COLO829 (cell line): ENCODE measurements at places on chromosomes 4 and X.

- DNase-seq = no peak
Observed at GRCh38 chrX:100662796-100663195, 18.8 kb downstream of the SRPX2 start.

- DNase-seq = peak; percentile 20
Observed at GRCh38 chr4:175470131-175470530, 341.9 kb downstream of the GPM6A start.

DNA sequence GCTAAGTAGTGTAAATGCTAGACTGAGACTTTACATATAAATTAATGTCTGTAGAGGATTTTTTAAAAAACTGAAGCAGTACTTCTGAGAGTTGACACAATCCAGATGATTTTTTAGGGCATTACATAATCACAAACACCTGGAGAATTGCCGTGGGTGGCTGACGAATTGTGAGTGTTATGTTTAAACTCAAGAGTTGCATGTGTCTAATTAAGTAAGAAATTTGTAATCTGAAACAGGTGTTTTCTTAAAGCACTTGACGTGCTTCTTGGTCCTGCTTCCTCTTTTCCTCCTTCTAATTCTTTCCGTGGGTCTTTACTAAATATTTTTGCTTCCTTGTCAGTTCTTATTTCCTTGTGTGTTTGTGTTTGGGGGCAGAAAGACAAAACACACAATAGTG lies 27.8 kb downstream of the PIR start:
- no peak for DNase-seq

DNA sequence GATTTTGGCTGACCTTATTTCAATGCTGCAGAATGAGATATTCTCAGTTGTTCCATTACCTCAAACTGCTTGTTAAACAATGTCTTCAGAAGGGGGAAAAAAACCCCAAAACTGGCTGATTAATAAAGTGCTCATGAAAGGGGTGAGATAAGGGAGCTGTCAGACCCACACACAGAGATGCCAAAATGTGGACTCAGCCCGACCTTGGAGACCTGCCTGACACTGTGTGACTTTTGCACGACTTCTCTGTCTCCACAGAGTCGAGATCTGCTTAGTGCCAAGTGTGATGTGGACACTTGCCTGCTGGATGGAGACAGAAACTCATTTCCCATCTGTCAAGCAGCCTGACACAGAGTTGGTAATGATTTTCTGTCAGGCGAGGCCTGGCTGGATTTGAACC lies 31.5 kb downstream of the REELD1 start:
- no peak for DNase-seq

DNA sequence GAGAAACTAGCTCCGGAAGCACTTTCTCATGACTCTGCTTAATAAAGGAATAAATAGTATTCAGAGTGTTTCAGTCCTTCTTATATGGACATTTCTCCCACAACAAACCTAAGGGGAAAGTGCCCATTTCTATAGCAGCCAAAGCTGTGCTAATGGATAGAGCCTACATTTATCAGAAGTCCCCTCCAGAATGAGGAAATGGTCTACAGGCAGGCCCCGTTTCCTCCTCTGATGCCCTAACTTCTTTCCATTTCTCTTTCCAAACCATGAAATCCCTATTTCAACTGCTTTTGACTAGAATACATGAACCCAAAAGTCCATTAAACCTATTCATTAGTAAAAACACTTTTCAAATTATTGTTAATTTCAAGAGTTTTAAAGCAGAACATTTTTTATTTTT lies 4.5 kb downstream of the ACSL1 start:
- DNase-seq = no peak

- DNase-seq = no peak
Observed at GRCh38 chr4:154065368-154065767, 276.5 kb upstream of the SFRP2 start.

DNA sequence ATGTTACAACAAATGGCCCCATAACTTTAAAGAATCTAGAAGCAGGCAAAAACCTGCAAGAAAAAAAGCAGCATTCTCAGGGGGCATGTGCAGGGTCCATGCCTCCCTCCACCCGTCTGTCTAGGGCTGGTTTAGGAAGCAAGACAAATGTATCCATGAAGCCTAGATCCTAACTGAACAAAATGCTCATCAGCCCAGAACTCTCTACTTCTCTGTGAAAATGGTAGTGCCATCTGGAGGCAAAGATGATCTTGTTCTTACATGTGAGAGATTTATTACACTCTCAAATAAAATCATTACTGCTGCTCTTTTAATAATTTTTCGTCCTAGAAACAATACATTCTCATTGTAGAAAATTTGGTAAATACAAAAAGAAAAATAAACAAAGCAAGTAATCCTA lies 26.7 kb downstream of the NR3C2 start:
- DNase-seq = no peak

DNA sequence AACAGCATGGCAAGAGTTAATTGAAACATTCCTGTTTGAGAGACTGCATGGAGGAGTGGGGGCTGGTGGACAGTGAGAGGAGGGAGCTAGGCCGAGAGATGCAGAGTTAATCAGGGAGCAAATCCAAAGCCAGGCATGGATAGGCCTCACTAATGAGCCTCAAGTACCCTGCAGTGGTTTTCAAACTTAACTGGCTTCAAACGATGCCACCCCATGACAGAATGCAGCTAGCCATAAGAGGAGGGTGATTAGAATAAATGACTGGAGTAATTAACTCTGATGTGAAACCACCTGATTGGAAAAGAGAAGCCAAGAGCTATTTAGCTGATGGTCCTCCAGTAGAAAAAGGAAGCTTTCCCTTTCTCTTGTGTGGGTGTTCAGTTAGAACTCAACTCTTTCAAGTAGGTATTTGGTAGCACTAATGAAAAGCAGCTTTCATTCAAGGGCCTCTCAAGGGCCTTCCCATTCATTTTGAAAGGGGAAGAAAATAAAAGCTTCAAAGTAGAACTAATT lies 215.4 kb upstream of the MAB21L2 start:
- peak; percentile 55 for DNase-seq

DNA sequence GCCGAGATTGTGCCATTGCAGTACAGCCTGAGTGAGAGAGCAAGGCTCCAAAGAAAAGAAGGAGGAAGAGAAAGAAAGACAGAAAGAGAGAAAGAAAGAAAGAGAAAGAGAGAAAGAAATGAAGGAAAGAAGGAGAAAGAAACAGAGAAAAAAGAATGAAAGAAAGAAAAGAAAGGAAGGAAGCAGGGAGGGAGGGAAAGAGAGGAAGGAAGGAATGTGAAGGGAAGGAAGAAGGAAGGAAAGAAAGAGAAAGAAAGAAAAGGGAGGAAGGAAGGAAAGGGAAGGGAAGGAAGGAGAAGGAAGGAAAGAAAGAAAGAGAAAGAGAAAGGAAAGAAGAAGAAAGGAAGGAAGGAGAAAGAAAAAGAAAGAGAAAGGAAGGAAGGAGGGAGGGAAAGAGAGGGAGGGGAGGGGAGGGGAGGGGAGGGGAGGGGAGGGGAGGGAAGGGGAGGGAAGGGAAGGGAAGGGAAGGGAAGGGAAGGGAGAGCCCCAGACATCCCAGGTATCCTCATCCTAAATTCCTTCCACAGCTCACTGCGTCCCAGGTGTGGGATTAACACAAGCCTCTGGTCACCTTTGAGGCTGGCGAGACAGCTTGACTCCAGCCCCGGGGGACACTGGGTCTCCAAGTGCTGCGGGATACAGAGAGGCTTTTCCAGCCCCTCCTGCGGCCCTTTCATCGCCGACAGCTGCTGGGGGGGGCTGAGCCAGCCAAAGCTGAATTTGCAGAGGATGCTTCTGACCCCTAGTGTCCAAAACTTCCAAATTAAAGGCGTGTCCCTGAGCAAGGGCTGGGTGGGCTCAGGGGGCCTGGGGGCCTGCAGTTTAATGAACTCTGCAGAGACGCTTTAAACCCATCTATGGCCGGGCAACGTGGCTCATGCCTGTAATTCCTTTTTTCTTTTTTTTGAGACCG lies 24.2 kb upstream of the CSF2RA start:
- DNase-seq = no peak

GRCh38 chrX:38069991-38070390 lies 63.6 kb downstream of the SYTL5 start:
- no peak for DNase-seq

GRCh38 chr4:154908168-154908567 lies 127.1 kb downstream of the RBM46 start:
- DNase-seq = no peak

DNA sequence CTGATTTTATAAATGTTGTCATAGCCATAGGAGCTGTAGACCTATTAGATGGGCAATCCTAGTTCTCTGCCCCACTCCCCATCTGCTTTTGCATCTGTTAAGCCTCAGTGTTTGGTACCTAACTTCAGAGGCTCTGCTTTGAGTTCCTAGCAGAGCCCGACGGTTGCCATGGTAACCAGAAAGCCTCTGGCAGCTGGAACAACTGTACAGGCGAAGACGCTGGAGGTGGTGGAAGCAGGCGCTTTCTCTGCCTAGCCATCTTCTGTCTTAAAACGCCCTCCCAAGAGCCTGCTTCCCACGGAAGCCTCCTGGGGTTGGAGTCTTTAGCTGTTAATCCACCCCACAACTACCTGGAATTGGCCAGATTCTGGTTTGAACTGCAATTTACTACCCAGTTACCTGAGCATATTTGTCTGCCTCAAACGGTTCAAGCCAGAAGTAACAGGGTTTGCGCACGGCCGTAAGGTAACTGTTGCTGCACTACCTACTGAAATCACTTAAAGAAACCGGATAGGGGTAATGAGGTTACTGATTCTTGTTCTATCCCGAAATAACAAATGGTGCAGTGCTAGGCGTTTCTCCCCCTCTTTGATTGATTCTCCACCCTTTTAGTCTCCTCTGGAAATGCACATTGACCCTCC lies 1.0 kb upstream of the GABRG1 start:
- DNase-seq = no peak

GRCh38 chr4:137370206-137370633 lies 162.1 kb downstream of the PCDH18 start:
- peak; percentile 63 for DNase-seq

GRCh38 chr4:100087743-100088142 lies 102.5 kb downstream of the DDIT4L start:
- no peak for DNase-seq

DNA sequence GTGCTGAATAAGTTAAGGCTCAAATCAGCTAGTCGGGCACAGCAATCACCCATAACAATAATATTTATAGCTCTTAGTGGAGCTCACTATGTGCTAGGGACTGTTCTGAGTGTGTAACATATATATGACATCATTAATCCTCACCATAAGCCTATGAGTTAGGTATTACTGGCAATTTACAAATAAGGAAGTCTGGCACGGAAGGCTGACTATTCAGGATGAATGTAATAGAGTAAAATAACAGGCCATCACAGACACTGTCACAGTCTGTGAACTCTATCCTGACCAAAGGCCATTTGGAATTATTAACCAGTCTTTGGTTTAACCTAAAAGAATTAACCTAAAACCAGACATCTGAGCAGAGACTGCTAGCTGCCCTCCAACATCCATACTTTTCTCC lies 119.3 kb downstream of the C4orf51 start:
- no peak for DNase-seq

GRCh38 chr4:90876296-90876695 lies 749.1 kb downstream of the CCSER1 start:
- DNase-seq = no peak

- no peak for DNase-seq
Observed at GRCh38 chrX:40721489-40722106, 13.7 kb downstream of the MED14 start.

DNA sequence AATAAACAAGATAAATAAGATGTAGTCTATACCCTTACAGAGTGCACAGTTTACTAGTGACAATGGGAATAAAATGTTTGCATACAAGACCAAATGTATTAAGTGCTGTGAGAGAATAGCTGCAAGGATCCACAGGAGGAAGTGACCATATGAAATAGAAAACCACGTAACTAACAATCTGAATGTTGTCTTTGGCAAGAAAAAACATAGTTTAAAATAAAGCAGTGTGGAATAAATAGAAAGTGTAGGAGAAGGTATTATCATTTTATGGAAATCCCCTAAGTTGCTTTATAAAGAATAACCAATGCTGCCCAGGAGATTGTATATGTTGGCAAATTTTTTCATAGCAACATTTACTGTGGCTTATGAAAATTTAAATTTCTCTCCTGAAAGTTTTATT lies 116.1 kb downstream of the PCDH7 start:
- DNase-seq = no peak

GRCh38 chr4:120056246-120056645 lies 10.4 kb downstream of the MAD2L1 start:
- no peak for DNase-seq

- DNase-seq = no peak
Observed at GRCh38 chrX:40644176-40644575, 3.2 kb downstream of the CXorf38 start.

GRCh38 chr4:56086073-56086541 lies 137.4 kb downstream of the CEP135 start:
- no peak for DNase-seq

GRCh38 chrX:27186671-27187070 lies 276.5 kb downstream of the PPP4R3C start:
- DNase-seq = peak; percentile 2

- no peak for DNase-seq
Observed at GRCh38 chrX:119677654-119677981, 15.3 kb downstream of the SEPTIN6 start.

DNA sequence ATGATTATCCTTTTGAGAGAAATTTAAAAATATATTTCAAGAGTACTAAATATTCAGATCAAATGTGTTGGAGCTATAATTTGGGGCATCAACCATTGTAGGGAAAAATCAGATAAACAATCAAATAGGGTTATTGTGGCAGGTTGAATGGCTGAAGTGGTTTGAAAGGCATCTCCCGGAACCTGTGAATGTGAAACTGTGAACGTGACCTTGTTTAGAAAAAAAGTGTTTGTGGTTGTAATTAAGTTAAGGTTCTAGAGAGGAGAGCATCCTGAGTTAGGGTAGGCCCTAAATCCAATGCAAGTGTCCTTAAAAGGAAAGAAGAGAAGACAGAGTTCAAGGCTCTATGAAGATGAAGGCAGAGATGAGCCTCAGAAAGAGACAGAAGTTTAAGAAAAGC lies 37.4 kb downstream of the ADGRA3 start:
- DNase-seq = no peak

DNA sequence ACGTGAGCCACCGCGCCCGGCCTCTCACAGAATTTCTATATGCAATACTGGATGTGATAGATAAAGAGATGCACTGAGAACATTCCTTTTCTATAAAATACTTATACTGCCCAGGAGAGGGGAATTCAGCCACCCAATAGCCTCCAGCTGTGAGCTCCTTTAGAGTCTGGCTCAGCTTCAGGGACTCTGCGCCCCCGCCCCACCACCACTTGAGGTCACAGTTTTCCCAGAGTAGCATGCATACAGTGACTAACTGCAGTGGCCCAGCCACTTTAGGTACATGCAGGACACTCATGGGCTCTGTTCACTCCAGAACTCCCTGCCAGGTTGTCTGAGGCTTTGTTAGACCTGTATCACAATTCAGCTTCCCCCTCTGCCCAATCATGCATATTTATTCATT lies 144.4 kb upstream of the TET2 start:
- no peak for DNase-seq

DNA sequence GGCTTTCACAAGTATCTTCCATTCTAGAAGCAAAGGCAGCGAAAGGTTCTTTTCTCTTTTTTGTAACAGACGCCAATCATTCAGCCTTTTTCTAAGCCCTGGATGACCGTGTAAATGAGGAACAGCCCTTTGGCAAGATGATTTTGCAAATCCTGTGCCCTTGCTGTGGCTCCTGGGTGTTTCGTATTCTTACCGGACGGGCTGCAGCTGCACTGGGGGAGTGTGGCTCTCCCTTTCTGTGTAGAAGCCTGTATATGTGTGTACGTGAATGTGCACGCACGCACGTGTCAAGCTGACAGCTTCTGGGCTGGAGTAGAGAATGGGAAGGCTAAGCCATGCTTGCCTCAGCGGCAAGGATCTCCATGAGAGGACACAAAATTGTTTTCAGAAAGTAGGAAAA lies 8.2 kb downstream of the GRPEL1 start:
- no peak for DNase-seq
